ENCODE measurements at places on chromosomes 2 and 18.

GRCh38 chr2:28751956-28752630 lies 463 bp downstream of the PPP1CB start:
- DNase-seq: no peak

DNA sequence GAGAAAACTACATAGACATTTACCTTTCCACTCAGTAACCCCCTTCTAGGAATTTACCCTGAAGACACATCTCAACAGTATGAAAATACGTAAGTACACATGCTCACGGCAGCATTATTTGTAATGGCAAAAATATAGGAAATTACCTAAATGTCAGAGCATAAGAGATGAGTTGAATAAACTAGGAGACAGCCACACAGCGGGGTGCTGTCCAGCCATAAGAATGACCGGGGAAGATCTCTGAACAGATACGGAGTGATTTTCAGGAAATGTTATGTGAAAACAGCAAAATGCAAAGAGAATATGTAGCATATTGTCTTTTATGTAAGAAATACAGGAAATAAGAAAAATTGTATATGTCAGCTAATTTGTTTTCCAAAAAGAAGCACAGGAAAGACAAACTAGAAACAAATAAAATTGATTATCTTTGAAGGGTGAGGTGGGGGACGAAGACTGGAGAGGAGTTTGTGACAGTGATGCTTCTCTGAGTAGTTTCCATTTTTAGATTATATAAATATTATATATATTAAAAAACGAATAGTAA lies 195.4 kb downstream of the HAUS1 start:
- DNase-seq: no peak

DNA sequence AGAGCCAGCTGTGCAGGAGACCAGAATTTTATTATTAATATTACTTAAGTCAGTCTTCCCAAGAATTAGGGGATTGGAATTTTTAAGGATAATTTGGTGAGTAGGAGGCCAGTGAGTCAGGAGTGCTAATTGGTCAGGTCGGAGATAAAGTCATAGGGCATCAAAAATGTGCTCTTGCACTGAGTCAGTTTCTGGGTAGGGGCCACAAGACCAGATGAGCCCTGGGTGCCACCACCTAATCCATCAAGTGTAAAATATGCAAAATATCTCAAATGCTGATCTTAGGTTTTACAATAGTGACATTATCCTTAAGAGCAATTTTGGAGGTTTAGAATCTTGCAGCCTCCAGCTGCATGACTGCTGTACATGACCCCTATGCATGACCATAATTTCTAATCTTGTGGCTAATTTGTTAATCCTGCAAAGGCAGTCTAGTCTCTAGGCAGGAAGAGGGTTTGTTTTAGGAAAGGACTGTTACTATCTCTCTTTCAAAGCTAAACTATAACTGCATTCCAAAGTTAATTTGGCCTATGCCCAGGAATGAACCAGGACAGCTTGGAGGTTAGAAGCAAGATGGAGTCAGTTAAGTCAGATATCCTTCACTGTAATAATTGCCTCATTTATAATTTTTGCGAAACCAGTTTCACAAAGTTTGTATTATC lies 215.9 kb downstream of the RNF152 start:
- no peak for DNase-seq

DNA sequence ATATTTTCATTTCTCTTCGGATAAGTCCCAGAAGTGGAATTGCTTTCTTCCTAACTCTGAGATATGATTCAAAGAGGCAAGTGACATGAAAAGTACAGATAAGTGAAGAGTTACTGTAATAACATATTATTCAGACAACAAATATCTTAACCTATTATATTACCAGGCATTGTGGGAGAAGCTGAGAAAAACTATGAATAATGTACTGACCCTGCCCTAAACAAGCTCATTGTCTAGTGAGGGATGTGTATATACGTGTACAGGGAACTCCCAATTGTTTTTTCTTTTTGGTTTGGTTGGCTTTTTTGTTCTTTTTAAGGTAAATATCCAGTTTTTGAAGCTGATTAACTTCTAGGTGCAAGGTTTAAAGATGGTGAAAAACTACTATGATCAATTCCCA lies 26.5 kb downstream of the NCKAP1 start:
- no peak for DNase-seq
